ENCODE measurements at places on chromosomes 11 and 22.

DNA sequence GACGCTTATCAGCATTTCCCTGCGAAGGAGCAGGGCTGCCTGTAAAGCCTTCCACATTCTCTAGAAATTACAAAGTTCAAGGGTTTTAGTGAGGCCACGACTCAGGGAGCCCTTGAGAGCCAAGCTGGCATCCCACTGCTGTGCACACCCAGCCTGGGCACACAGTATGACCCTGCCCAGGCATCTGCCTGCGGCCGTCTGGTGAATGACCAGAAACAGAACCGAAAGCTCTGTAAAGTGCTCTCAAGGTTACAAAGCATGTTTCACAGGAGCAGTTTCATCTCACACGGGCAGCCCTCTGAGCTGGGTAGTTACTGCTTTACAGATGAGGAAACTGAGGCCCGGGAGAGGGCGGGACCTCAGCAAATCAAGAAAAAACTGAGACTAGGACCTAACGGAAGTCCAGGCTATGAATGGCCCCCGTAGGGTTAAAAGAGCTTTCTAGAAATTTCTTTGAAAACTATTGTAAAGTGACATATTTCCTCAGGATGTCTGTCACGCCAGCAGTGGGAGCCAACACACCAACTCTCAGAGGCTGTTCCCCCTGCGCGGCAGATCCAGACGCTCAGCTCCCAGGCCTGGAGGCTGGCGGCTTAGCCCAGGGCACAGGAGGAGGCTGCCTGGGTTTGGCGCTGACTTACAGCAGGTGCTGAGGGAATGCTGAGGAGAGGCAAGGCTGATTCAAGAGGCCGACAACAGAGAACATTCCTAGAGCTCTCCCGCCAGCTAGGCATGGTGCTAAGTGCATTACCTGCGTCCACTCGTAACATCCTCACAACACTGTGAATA is 7.7 kb upstream of the TCF20 start:
- no peak for DNase-seq

DNA sequence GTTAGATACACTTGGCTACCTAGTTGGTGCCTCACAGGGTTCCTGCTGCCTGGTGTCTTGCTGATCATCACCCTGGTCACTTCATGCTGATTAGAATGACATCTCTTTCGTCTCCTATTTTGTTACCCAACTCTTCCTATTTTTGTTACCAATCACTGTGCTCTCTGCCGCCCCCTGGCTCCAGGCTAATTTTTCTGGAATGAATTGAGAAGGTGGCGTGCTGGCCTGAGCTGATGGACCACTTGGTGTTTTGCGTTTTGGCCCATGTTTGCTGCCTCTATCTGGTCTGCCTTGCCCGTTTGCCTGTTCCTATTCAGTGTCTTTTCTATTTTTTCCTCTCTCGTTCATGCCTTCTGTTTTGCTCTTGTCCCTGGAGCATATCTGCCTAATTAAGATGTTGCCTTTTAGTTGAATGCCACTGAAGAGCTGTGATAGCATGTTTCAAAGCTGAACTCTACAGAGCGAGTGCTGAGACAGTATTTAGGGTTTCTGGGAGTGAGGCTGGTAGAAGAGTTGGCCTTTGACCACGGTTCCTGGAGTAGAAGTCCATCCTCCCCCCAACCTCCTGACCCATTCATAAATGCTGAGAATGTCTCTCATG is 5.9 kb upstream of the ATF4 start:
- DNase-seq, result peak; percentile 46

DNA sequence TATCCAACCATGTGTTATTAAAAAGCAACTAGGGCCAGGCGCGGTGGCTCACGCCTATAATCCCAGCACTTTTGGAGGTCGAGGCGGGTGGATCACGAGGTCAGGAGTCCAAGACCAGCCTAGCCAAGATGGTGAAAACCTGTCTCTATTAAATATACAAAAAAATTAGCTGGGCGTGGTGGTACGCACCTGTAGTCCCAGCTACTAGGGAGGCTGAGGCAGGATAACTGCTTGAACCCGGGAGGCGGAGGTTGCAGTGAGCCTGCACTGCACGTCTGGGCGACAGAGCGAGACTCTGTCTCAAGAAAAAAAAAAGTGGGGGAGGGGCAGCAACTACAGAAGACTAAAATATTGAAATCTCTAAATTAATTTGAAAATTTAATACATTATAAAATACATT is 18.4 kb downstream of the CHORDC1 start:
- DNase-seq, result no peak

DNA sequence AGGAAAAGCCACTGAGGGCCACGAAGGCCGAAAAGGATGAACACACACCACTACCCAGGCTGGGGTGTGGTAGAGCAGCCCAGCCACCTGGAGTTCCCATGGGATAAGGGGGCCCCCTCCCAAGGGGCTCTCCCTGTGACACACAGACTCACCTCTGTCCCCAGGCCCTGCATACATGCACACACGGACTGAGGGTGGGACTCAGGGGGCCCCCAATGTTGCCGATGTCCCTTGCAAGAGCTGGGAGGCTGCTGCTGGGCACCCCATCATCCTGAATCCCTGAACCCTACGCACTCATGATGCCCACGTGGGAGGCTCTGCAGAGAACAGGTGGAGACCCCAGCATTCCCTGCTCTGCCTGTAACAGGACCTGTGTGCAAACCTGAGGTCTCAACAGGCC is 14.5 kb downstream of the SHANK2 start:
- no peak for DNase-seq

DNA sequence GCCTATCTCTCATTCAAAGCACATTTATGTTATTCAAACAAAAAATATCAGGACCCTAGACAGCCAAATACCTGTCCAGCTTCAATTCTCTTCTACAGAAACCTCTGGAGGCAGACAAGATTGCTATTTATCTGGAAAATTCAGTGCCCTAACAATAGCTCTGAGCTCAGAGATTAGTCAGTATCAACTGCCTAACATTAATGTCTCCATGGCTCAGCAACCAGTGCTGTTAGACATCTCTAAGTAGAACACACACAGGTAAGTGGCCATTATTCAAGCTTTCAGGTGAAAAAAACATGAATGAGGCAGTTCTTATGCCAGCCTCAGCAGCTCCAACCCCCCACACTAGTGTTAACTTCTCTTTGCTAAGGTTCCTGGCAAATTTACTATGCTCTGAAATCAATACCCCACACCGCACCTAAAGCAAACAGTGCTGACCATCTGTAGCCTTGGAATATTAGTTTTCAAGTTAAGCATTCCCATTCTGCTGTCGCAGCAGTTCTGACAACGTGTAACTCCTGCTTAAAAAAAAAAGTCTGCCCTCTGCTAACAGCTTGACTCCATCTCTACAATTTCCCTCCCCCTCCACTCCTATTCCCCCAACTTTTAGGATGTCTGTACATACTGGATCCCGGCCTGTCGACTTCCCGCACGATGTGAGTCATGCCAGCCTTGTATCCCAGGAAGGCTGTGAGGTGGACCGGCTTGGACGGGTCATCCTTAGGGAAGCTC is 1.5 kb downstream of the RPL3 start:
- DNase-seq, result no peak

- no peak for DNase-seq
These were observed 31.6 kb downstream of the C11orf58 start for GRCh38 chr11:16770016-16770415.

DNA sequence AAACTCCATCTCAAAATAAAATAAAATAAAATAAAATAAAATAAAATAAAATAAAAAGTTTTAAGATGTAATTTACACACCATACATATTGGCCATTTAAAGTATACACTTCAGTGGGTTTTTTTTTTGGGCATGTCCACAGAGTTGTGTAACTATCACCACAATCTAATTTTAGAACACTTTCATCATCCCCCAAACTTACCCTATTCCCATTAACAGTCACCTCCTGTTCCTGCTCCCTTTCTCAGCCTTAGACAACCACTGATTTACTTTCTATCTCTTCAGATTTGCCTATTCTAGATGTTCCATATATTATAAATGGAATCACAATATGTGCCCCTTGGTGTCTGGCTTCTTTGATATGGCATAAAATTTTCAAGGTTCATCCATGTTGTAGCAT is 4.6 kb upstream of the ACER3 start:
- no peak for DNase-seq

GRCh38 chr11:34029176-34029575 is 22.4 kb upstream of the CAPRIN1 start:
- no peak for DNase-seq

DNA sequence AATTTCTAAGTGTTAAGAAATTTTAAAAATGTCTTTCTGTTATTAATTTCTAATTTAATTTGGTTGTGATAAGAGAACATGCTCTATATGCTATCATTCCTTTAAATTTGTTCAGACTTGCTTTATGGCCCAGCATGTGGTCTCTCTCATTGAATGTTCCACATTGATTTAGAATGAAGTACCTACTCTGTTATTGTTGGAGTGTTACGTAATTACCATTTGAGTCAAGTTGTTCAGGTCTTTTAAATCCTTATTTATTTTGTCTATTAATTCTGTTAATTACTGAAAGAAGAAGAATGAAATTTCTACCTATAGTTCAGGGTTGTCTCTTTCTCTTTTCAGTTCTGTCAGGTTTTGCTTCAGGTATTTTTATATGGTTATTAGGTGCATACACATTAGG is 57.0 kb downstream of the PRMT3 start:
- DNase-seq, result no peak

- no peak for DNase-seq
These were observed 63.0 kb downstream of the RELT start for GRCh38 chr11:73439002-73439843.

DNA sequence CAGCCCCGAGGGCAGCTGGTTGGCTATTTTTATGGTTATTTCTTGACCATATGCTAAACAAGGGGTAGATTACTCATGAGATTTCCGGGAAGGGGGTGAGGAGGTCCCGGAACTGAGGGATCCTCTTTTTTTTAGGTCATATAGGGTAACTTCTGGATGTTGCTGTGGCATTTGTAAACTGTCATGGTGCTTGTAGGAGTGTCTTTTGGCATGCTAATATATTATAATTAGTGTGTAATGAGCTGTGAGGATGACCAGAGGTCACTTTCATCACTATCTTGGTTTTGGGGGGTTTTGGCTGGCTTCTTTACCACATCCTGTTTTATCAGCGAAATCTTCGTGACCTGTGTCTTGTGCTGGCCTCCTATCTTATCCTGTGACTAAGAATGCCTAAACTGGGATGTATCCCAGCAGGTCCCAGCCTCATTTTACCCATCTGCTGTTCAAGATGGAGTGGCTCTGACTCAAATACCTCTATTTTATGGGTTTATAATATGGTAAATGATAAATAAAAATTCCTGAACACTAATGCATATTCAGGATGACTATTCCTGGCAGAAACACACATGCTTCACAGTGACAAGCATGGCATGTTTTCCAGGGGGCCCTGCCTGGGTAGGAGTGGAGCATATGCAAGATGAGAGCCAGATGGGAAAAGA is 11.2 kb downstream of the KREMEN1 start:
- DNase-seq, result no peak

DNA sequence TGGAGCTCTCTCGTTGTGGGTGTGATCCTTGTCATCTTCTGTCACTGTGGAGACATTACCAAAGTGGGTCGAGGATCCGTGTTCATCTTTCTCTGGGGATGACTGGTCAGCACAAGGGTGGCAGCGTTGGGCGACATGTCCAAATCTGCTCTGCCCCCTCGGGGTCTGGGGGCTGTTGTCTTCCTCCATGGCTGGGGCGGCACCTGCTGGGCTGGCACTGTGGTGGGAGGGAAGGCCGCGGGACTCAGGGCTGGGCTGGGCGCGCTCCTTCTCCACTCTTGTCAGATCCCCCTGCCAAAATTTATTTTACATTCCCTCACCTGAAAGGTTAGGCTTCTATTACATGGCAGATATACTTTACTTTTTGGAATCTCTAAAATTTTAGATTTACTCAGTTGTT is 96.4 kb downstream of the UVRAG start:
- no peak for DNase-seq

- no peak for DNase-seq
These were observed 14.9 kb downstream of the MMP20 start for GRCh38 chr11:102610200-102610599.

DNA sequence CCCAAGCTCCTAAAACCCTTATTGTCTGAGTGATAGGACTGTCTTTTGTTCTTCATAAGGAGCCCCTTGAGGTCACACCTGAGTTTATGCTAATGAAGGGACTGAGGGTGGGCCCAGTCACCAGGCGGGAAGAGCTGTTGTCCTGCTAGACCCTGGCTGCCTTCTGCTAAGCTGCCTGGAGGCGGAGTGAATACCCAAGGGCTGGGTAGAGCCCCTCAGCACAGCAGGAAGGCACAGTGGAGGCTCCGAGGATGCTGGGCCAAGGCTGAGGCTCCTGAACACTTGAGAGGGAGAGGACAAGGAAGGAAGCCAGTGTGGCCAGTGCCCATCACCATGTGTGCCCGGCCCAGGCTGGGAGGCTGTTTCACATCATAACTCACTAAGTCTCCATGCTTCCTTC is 4.8 kb upstream of the PHF21B start:
- DNase-seq, result no peak

- no peak for DNase-seq
These were observed 851.8 kb downstream of the BRD1 start for GRCh38 chr22:48975886-48976285.

- no peak for DNase-seq
These were observed 54.5 kb upstream of the PRODH start for GRCh38 chr22:18990355-18991137.

DNA sequence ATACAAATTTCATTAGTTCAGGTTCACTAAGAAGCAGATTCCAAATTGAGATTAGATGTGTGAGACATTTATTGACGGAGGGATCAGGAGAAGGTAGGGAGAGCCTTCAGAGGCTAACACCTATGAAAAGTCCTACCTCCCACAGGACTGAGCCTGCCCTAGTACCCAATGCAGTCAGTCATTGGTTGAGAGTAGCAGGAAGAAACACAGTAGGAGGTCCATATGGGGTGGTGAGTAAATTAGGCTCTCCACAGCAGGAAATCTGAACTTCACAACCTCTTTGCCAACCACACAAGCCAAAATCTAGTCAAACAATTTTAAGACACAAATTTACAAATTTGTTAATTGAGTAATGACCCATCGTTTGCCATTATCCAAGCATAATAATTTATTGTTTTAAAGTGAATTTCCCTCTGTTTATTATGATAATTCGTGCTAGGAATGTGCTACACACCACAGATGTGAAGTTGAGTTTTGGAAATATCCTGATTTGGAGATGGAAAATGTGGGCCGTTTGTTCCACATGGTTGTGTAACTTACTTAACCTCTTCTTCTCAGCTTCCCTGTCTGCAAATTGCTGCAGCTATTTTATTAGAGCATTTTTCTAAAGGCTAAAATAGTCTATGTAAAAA is 542.1 kb downstream of the ETS1 start:
- DNase-seq, result no peak

- DNase-seq, result no peak
These were observed 152.8 kb downstream of the NCAM1 start for GRCh38 chr11:113113801-113114704.

GRCh38 chr22:42992886-42993479 is 22.0 kb downstream of the PACSIN2 start:
- DNase-seq, result no peak

- no peak for DNase-seq
These were observed 81.3 kb downstream of the CTNND1 start for GRCh38 chr11:57842873-57843272.

- DNase-seq, result no peak
These were observed 4566.7 kb upstream of the OR11H1 start for GRCh38 chr22:10961043-10961860.

Data from naive B cell (primary cell).